ENCODE measurements at places on chromosomes 11 and 22.
A peak's percentile ranks its signal among the peaks of the same experiment; 100 is the strongest.

DNA sequence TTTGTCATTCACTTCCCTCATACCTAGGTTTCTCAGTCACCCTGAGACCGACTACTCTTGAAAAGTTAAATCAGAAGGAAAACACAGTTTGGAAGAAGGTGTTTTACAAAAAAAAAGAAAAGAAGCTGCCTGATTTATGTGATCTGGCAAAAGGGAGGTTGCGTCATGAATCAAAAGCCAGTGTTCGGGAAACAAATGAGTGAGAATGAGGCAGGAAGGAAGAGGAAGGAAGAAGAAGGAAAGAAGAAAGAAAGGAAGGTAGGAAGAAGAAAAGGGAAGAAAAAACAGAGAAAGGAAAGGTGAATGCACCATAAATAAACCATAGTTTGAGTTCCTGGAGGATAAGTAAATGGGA lies 314.6 kb downstream of the BLID start:
- DNase-seq, result no peak

- no peak for DNase-seq
Observed at GRCh38 chr11:22192642-22193347, at the start of gene ANO5. Gene ANO5, plus strand, starts transcription at chr11:22193085. Its CDS starts 408 bp downstream, at chr11:22193493.

- no peak for DNase-seq
Observed at GRCh38 chr11:19953909-19954308, 206.4 kb downstream of the DBX1 start.

GRCh38 chr11:87281496-87281895 lies 243.8 kb downstream of the TMEM135 start:
- no peak for DNase-seq

- no peak for DNase-seq
Observed at GRCh38 chr22:38038426-38038825, 18.8 kb upstream of the PICK1 start.

GRCh38 chr11:112087212-112087611 lies 539 bp downstream of the SDHD start:
- no peak for DNase-seq

GRCh38 chr11:134445601-134446325 lies 33.7 kb upstream of the B3GAT1 start:
- DNase-seq, result no peak

- no peak for DNase-seq
Observed at GRCh38 chr22:42470366-42471082, 38.3 kb upstream of the NFAM1 start.

DNA sequence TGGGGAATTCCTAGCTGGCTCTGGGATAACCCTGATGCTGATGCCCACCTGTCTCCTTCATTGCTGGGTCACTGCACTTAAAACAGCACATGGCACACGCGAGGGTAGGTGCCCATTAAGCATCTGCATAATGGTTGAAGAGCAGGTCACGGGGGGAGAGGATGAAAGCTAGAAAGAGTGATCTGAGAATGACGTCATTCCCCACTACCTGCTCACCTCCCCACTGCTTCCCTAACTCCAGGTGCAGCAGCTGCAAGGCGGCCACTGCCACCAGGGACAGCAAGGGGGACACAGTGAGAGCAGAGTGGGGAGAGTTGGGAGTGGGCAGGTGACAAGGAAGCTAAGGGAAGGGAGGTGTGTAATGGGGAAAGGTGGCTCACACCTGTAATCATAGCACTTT lies 27.0 kb downstream of the ADA2 start:
- no peak for DNase-seq

- no peak for DNase-seq
Observed at GRCh38 chr22:46841522-46841921, 79.1 kb downstream of the TBC1D22A start.

DNA sequence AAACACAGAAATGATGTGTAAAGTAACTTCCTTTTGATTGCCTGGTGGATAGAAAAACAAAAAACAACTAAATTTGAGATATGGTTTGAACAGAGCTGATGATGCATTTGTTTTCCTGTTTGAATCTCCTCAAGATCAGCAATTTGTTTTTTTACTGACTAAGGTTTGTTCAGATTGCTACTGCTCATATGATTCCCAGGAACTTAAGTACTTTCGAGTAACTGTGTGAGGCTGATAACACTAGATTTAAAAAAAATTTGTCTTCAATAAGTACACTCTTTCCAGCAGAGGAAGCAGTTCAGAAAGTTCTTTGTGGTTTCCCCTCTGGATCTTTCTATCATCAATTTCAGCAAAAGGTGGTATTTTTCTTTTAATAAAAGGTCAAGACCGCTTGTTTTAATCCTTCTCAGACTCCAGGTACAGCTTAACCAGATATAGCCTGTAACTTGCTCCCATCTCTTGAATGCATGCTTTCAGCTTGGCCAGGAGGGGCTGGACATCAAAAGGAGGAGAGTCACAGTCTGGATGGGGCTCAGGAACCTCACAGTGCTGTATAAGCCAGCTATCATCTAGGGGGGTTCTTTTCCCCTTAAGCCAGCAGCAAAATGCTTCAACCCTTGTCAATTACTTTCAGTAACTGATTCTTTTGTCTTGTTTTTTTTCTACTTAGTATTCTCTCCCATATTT lies 12.3 kb upstream of the MS4A6E start:
- no peak for DNase-seq

- DNase-seq, result peak; percentile 14
Observed at GRCh38 chr11:61956191-61957020, 6.3 kb downstream of the BEST1 start.

- DNase-seq, result no peak
Observed at GRCh38 chr11:12864316-12865156, 144.6 kb upstream of the RASSF10 start.

GRCh38 chr11:120431633-120432032 lies 79.9 kb upstream of the GRIK4 start:
- no peak for DNase-seq

GRCh38 chr11:77411717-77412441 lies 62.0 kb downstream of the PAK1 start:
- peak; percentile 88 for DNase-seq

DNA sequence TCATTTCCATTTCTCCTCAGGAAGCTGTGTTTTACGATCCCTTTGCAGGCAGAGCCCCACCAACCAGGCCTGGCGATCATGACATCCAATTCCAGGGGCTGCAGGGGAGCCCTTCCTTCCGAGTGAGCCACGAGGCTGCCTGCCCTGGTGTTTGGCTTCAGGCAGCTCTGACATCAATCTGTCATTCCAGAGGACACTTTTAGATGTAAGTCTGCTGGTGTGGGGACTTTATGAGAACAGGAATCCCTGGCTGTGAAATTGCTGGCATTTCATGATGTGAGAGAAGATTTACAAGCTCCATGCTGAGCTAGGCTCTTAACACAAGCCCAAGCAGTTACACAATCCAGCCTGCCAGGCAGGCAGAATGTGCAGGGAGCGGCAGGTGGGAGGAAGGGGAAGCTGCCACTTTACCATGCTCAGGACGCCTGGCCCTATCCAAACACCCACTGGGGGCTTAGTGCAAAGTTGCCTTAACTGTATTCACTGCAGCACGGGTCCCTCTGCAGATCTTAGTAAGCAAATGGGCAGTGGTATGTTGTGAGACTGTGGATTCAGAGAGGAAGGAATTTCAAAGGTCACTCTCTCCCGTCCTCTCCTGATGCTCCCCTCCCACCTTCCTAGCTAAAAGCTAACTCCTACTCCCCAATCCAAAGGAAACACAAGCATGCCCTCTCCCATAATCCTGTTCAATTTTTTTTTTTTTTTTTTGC lies 43.4 kb upstream of the MICAL2 start:
- DNase-seq, result no peak
